ENCODE measurements at places on chromosomes 3 and 15.
A peak's percentile ranks its signal among the peaks of the same experiment; 100 is the strongest.

- DNase-seq, result no peak
Observed at GRCh38 chr3:194312743-194313281, 38.3 kb downstream of the CPN2 start.

- DNase-seq, result no peak
Observed at GRCh38 chr15:89893027-89893426, 767 bp downstream of the AP3S2 start.

DNA sequence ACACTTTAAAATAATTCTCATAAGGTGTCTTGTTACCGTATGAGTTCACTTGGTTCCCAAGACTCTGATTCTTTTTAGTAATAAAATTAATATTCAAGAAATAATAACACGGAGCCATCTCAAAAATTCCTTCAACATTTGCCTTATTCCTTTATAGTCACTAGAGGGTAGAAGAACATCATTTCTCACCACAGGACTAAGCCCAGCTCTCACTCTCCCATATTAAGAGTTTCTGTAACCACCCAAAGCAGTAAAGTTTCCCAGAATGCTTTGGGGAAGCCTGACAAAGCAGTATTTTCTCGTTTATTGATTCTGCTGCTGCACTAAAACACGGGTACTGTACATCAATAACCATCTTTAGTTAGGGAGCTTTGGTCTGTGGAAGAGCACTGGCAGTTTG, 114.9 kb downstream of the MCTP2 start:
- no peak for DNase-seq

- DNase-seq, result no peak
Observed at GRCh38 chr3:129046037-129046731, 14.4 kb upstream of the GP9 start.

- no peak for DNase-seq
Observed at GRCh38 chr15:90598031-90598577, 68.4 kb downstream of the CRTC3 start.

DNA sequence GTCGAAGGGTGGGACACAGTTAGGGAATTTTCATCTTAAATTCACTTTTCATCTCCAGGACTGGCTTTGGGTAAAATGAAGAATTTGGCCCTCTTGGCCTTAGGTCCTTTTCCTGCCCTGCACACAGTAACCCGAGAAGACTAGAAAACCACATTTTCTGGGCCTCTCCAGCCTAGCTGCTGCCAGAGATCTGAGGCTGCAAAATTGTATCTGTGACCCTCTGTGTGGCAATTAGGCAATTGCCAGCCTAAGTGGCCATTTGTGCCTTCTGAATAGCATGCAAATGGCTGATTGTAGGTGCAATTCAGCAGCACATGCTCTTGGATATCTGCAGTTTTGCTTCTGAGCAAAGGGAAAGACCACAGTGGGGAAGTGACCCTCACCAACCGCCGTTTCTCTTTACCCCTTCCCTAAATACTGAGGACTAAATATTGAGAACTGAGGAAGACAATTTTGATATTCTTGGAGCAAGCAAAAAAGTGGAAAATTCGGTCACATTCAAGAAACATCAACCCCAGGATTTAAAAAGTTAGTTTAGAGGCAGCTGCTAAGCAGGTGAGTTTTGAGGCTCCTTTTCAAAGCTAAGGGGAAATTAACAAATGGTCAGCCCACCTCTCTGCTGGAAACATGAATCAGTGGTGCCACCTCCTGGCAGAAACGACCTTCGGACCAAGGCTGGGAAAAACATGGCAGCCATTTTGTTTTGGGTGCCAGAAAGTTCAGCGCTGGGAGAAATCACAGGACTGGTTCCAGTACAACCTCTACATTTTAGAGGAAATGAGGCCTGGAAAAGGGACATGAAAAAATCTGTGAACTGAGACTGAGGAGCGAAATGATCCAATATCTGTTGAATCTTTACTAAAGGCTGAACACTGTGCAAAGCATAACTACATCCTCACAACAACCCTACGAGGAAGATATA, 56.6 kb upstream of the PRTG start:
- DNase-seq, result peak; percentile 13

GRCh38 chr15:76973362-76973743, 21.6 kb upstream of the PSTPIP1 start:
- no peak for DNase-seq

DNA sequence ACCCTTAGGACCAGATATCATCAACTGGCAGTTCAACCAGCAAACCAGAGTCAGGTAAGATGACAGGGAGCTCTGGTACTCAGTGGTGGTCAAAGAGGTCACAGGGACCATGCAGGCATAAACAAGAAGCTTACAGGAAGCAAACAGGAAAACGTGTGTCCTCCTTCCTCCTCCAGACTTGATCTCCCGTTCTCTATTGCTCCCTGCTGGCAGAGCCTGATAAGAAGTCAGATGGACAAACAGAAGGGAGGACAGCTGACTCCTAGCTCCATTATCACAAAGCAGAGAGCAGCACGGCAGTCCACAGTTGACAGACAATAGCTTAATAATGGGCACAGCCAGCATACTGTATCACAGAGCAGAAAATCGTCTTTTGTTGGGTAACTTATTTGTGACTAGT, 156.5 kb upstream of the SLC2A2 start:
- peak; percentile 10 for DNase-seq

DNA sequence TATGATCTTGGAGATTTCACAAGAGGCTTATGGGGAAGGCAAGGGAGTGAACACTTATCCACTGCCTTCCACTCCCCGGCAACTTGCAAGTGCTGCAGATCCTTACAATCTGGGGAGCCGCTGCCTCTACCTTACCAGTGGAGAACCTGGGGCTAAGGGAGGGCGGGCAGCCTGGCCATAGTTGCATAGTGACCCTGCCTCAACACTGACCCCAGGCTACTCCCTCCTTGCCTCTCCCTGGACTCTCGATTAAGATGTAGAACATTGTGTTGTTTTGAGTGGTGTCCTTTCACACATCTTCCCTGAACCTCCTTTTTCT, 30.6 kb downstream of the SLC6A11 start:
- DNase-seq, result no peak

DNA sequence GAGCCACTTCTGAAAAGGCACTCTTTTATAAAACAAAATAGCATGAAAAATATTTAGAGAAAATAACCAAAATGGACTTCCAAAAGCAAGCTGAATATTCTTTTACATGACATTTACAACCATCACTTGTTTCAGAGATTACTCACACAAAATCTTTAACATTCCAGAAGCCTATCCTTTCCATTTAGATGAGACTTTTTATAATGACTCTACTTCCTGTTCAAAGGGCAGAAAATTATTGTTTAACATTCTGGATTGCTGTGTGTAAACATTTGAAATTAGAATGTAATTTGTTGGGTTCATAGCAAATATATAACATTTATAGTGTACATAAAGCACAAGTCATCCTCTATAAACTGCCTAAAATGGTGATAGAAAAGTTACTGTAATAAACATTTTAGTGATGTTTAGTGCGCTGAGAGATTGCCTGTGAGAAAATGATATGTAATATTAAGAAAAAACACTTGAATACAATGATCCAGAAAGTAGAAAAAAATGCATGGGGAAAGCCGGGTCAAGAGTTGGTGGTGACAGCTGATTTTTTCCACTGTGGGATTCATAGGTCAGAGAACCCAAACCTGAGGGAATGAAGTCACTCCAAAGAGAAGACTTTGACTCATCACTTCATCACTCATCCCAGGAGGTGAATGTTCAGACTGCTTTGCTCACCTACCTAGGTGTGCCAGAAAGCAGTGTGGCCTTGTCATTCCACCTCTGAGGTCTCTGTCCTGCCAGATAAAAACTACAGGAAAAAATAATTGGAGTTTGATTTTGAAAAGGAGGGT, 305.8 kb downstream of the ARPP21 start:
- DNase-seq, result no peak

DNA sequence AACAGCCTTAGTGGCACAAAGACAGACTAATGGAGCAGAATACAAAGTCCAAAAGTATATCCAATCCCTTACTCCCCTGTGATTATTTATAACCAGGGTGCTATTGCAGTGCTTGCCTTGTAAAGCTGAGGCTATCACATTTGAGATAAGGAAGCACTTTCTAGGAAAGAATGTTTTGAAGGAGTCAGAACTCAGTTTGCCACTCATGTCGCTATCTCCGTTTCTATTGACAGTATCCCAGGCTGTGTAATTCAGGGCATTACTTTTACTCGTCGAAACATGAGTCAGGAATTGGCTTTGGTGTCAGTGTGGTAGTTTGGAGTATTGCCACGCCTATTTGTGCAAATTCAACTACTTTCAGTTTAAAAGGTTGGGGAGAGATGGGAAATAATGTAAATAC, 78.4 kb downstream of the FBXL2 start:
- DNase-seq, result no peak

DNA sequence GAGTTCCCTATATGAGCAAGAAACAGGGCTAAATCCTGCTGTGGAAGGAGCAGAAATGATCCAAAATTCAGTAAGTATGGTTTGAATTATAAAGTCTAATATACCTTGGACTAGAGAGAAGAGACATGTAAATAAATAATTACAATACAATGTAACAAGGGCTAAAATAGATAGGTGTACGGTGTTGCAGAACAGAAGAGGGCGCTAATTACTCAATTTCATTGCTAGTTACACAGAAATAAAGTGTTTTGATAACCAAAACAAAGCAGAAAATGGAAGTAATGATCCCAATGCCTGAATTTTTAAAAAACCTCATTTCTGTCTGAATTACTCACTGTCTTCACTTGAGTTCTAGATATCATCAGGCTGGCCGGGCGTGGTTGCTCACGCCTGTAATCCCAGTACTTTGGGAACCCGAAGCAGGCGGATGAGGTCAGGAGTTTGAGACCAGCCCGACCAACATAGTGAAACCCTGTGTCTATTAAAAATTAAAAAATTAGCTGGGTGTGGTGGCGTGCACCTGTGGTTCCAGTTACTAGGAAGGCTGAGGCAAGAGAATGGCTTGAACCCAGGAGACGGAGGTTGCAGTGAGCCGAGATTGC, 8.3 kb upstream of the PLCH1 start:
- DNase-seq, result peak; percentile 32

GRCh38 chr15:49313650-49314049, 109.4 kb upstream of the FGF7 start:
- DNase-seq, result no peak

DNA sequence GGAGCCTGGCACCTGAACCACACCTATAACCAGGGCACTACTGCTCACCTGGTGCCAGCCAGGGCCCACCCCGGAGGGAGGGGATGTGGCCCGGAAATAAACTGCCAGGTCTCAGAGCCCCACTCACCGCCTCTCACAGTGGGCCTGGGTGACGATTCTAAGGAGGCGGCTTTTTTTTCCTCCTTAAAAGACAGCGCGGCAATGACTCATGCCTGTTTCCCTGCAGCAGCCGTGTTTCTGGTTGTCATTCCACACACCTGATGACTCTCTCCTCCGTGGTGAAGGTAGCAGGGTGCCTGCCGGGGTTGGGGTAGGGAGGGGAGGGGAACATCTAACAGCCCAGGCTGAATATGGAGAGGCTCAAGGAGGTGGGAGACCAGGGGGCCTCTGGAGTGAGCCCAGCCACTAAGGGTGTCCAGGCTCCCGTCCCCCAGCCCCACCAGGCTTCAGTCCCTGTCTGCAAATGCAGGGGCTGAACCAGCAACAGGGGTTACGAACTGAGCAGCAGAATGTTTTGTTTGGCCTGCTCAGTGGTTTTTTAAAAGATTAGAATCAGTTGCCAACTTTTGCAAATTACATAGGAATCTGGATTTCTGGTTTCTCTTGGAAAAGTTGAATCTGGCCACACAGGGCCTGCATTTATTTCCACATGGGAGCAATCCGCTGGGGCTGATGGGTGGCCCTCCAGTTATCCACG, 127.3 kb upstream of the LINGO1 start:
- DNase-seq, result no peak
